ENCODE measurements at places on chromosomes 1 and 21.

- peak; percentile 66 for DNase-seq
These were observed 83.0 kb upstream of the BACH1 start for GRCh38 chr21:29215709-29216108.

GRCh38 chr1:171916315-171916771, 75.0 kb downstream of the DNM3 start:
- no peak for DNase-seq

GRCh38 chr1:204889681-204890383, 19.2 kb downstream of the NFASC start:
- no peak for DNase-seq

GRCh38 chr1:23763041-23763577, 15.1 kb upstream of the PITHD1 start:
- DNase-seq, result no peak

DNA sequence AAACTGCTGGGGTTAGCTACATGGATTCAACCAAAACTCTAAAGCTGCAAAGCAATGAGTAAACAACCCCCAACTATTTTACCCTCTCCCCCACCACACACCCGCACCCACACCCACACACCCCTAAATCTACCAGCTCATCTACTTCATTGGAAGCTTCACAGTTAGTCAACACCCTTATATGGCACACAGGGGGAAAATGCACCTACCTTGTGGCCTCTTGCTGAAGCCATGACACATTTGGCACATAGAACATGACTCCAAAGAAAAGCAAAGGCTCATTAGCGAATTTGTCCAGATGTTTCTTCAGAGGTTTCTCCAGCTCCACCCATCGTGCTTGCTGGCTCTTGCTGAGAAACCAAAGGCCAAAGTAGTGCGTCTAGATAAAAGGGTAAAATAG, 99.8 kb downstream of the PTPN14 start:
- DNase-seq, result no peak

- peak; percentile 46 for DNase-seq
These were observed 31.3 kb downstream of the SMAP2 start for GRCh38 chr1:40404670-40405462.

GRCh38 chr1:222283147-222283768, 264.6 kb downstream of the HHIPL2 start:
- no peak for DNase-seq

DNA sequence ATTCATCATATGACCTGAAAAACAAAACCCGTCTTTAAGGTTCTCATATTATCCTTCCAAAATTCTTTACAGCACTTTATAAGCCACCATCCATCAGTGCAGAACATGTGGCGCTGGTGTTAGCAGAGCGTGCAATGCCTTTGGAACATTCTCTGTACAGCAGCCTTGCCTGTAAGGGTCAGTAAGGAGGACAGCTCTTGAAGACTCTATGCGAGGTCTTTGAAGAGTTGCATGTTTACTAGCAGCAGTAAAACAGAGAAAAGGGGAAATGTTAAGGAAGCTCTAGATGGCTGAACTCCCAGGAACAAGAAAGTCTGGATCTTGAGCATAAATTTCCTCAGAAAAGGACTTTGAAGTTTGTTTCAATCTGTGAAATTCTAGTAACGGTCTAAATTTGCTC, 365.6 kb downstream of the DUSP10 start:
- no peak for DNase-seq

DNA sequence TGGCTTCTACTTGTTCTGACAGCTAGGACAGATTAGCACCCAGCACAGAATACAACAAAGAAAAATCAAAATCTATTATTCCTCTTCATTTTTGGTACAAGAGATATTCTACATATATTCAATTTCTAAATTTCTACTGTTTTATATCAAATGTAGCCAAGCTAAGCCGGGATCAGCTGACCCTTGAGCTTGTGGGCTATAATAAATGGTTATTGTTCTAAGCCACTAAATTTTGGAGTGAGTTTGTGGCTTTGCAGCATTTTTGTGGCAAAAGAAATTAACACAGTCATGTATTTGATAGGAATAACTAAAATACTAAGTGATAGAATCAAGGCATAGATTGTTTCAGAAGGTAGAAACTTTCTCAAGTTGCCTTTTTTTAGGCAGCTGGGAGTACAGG, 50.7 kb downstream of the APP start:
- no peak for DNase-seq

GRCh38 chr1:8704866-8705506, 112.5 kb downstream of the RERE start:
- DNase-seq, result peak; percentile 59
